ENCODE measurements at places on chromosomes 2 and 18. TPM values are rescaled to one million over a fixed set of nuclear protein-coding genes. Genes with fewer than 3 reads are reported as not detected.

DNA sequence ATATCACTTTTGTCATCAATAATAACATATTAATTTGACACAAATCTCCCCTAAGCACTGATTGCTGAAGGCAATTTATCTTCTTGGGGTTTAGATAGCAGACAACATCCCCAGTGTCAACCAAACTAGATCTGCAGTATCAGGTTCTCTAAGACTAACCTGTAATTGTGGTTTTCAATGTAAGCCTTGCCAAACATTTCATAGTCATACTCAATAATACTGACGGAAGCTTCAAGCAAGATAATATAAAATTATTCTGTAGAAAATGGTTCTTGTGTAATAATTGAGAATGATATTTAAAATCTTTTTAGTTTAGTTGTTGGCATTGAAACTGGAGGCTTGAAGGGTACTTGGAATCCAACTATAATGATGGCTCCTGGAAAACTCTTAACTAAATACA lies 186.3 kb downstream of the RIT2 start:
- H3K36me3 ChIP-seq = no peaks in the 10 kb centered on the region
- H3K27me3 ChIP-seq = no peaks in the 10 kb centered on the region
- no peak overlapping the region for H3K4me3 ChIP-seq
- no peaks in the 10 kb centered on the region for H3K4me1 ChIP-seq

- H3K27me3 ChIP-seq = no peaks in the 10 kb centered on the region
- H3K36me3 ChIP-seq = no peaks in the 10 kb centered on the region
- H3K4me1 ChIP-seq = peaks cover 12% of the 10 kb centered on the region
- H3K27ac ChIP-seq = no peak overlapping the region
- H3K4me3 ChIP-seq = no peak overlapping the region
Observed at GRCh38 chr2:33083699-33084387, 137.1 kb downstream of the LTBP1 start.

DSG2 gene
- 3.6 TPM for total RNA-seq

CNDP1 gene
- not detected for total RNA-seq

GRCh38 chr2:136117391-136117841 lies 533 bp downstream of the CXCR4 start:
- no peak for DNase-seq
- H3K36me3 ChIP-seq = no peaks in the 10 kb centered on the region
- H3K4me1 ChIP-seq = peaks cover 39% of the 10 kb centered on the region
- peaks cover 19% of the 10 kb centered on the region for H3K27me3 ChIP-seq
- peak overlapping the region; percentile 53 for H3K4me3 ChIP-seq

PAIP2B gene
- total RNA-seq = 12.5 TPM

GRCh38 chr18:21281603-21282002 lies 39.6 kb downstream of the GREB1L start:
- H3K36me3 ChIP-seq = no peaks in the 10 kb centered on the region
- no peak for DNase-seq
- H3K4me1 ChIP-seq = no peaks in the 10 kb centered on the region
- H3K27ac ChIP-seq = no peak overlapping the region
- H3K27me3 ChIP-seq = no peaks in the 10 kb centered on the region

GRCh38 chr2:179036353-179036905 lies 13.5 kb downstream of the CCDC141 start:
- H3K27me3 ChIP-seq = no peaks in the 10 kb centered on the region
- no peak overlapping the region for H3K27ac ChIP-seq
- no peak overlapping the region for H3K4me3 ChIP-seq
- H3K36me3 ChIP-seq = no peaks in the 10 kb centered on the region
- H3K4me1 ChIP-seq = no peaks in the 10 kb centered on the region

GRCh38 chr2:185618625-185619024 lies 120.0 kb upstream of the FSIP2 start:
- no peaks in the 10 kb centered on the region for H3K27me3 ChIP-seq
- no peak overlapping the region for H3K4me3 ChIP-seq
- H3K27ac ChIP-seq = no peak overlapping the region
- no peak for DNase-seq
- H3K4me1 ChIP-seq = no peaks in the 10 kb centered on the region

- H3K4me3 ChIP-seq = no peak overlapping the region
- no peaks in the 10 kb centered on the region for H3K36me3 ChIP-seq
- no peak overlapping the region for H3K27ac ChIP-seq
- no peaks in the 10 kb centered on the region for H3K4me1 ChIP-seq
- no peak for DNase-seq
Observed at GRCh38 chr2:205148755-205149154, 533.5 kb upstream of the NRP2 start.

DNA sequence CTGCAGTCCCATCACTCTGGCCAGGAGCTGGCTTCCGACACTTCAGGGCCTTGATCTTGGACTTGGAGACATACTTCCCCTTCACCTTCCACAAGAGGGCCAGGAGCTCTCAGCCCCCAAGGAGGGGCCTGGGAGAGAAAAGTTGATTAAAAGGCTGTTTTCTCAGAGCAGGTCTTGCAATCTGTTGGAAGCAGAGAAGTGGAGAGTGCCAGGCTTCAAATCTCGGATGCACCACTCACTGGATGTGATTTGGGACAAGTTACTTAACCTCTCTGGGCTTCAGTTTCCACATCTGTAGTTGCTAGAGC lies 255.3 kb downstream of the CYP26B1 start:
- H3K27ac ChIP-seq = no peak overlapping the region
- no peak overlapping the region for H3K4me3 ChIP-seq
- H3K4me1 ChIP-seq = no peaks in the 10 kb centered on the region
- no peak for DNase-seq
- no peaks in the 10 kb centered on the region for H3K36me3 ChIP-seq

GRCh38 chr18:62957885-62958472 lies 242.6 kb downstream of the PHLPP1 start:
- H3K36me3 ChIP-seq = peaks cover 2% of the 10 kb centered on the region
- no peak overlapping the region for H3K27ac ChIP-seq
- no peak for DNase-seq

DNA sequence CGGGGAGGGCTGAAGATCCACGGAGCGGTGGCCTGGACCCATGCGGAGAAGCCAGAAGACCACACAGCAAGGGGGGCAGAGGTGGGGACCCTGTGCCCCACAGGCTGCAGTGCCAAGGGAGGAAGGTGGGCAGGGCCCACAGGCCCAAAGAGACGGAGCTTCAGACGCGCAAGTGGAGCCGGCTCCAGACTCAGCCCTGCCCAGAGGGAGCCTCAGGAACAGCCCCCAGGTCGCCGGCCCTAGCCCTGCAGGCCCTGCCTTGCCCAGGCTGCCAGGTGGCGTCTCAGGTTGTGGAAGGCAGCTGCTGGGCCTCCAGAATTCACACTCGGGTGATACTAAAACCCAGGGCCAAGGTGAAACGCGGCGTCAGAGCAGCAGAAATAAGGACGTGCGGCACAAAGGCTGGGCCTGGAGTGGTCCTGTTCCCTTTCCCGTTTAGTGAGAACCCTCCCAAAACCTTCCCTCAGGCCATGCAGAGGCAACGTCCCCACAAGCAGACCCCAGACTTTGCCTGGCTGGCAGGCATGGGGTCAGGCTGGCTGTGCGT lies 36.8 kb downstream of the SLC66A2 start:
- H3K36me3 ChIP-seq = peaks cover 9% of the 10 kb centered on the region
- H3K4me3 ChIP-seq = no peak overlapping the region
- no peak for DNase-seq

DNA sequence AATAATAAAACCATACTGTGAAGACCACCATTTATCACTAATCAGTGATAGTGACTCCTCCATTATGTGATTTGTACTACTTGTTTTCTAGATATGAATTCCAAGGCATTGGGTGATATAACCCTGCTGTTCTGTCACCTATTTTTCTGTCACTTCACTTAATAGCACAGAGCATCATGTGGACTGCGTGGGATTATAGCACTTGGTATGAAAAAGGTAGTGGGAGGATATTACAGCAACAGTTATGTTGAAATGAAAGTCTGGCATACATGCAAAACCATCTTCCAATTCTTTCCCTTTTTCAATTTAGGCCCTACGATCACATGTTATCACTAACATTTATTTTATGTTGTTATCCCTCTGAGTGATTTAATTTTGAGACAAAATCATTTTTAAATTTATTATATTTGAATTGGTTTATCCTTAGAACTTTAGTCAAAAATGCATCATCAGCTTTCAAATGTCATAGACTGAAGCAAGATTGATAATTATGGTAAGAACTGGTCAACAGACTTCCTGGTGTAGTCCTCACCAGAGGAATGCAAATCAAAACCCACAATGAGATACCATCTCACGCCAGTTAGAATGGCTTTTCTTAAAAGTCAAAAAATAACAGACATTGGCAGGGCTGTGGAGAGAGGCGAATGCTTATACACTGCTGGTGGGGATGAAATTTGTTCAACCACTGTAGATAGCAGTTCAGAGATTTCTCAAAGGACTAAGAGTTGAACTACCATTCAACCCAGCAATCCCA lies 242.6 kb downstream of the IKZF2 start:
- H3K4me1 ChIP-seq = peaks cover 4% of the 10 kb centered on the region
- H3K36me3 ChIP-seq = no peaks in the 10 kb centered on the region
- no peak overlapping the region for H3K4me3 ChIP-seq
- H3K27me3 ChIP-seq = no peaks in the 10 kb centered on the region
- no peak for DNase-seq

DNA sequence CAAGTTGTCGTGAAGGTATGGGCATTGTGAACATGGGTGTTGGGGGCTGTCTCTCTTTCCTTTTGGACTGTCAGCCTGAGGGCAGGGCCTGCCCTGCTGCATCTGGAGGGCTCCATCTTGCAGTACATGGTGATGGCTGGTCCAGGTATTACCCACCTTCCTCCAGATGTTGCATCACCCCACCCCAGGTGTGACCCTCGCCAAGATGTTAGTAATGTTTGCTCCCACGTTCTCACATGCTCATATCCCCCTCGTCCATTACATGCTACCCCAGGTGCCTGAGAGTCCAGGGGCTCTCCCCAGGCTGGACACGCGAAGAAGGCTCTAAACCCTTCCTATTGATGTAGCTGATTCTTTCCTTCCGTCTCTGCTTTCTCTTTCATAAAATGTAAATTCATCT lies 13.9 kb downstream of the ZAP70 start:
- DNase-seq = no peak
- H3K4me1 ChIP-seq = no peaks in the 10 kb centered on the region
- H3K4me3 ChIP-seq = no peak overlapping the region
- no peaks in the 10 kb centered on the region for H3K36me3 ChIP-seq
- H3K27me3 ChIP-seq = peaks cover 18% of the 10 kb centered on the region

DNA sequence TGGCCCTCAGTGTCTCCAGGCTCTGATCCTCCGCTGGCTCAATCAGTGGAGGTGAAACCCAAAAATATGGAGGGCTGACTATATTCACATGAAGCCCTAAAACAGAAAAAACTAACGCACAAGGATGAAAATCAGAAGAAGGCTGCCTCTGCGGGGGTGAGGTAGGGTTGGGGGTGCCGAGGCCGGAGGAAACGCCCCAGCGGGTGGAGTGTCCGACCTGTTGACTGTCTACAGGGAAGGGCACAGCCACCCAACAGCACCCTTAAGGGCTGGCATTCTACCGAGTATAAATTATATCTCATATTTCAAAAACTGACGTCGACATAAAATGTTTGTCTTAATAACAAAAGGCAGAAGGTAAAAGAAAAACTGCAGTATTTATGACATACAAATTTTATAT lies 223.5 kb downstream of the HDAC4 start:
- peak; percentile 60 for DNase-seq
- peak overlapping the region; percentile 72 for H3K27ac ChIP-seq
- peaks cover 16% of the 10 kb centered on the region for H3K4me1 ChIP-seq
- H3K27me3 ChIP-seq = no peaks in the 10 kb centered on the region
- no peak overlapping the region for H3K4me3 ChIP-seq

SRD5A2 gene
- not detected for total RNA-seq

DNA sequence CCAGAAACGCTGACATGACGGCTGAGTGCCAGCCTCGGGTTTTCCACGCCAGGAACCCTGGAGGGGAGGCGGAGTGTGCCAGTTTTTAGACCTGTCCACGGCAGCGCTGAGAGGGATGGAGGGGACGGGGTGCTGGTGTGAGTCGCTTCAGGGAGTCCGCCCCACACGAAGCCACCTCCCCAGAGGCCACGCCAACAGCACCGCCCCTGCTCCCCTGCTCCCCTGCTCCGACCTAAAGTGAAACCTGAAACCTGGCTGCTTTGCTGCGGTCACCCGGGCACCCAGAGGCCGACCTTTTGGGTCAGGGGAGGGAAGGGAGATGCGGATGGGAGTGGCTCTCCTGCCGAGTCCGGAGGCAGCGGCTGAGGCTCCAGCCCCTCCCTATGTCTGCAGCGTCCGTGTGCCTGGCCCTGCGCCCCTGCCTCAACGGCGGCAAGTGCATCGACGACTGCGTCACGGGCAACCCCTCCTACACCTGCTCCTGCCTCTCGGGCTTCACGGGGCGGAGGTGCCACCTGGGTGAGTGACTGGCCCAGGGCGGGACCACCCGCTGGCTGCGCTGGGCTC lies 38.1 kb downstream of the SNED1 start:
- H3K27ac ChIP-seq = no peak overlapping the region
- H3K27me3 ChIP-seq = peaks cover 28% of the 10 kb centered on the region
- peak overlapping the region; percentile 25 for H3K4me3 ChIP-seq
- peaks cover 15% of the 10 kb centered on the region for H3K4me1 ChIP-seq

DNA sequence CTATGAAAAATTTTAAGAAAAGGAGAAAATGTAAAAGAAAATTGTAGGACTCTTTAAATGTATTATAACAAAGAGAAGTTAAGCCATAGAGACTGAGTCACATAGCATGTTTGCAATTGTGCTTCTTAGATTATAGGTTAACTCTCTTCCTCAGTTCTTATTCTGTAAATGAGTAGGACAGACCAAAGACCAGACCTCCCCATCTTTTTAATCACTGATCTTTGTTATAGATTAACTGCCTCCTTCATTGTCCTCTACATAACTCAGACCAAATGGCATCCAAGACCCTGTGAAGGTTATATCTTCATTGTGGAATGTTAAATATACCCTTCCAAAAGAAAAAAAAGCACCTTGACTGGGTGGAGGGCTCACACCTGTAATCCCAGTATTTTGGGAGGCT lies 316.9 kb upstream of the LRRTM4 start:
- DNase-seq = no peak
- H3K27ac ChIP-seq = no peak overlapping the region
- no peaks in the 10 kb centered on the region for H3K36me3 ChIP-seq
- H3K4me3 ChIP-seq = no peak overlapping the region
- no peaks in the 10 kb centered on the region for H3K4me1 ChIP-seq

- H3K4me3 ChIP-seq = no peak overlapping the region
- H3K27me3 ChIP-seq = no peaks in the 10 kb centered on the region
- H3K36me3 ChIP-seq = no peaks in the 10 kb centered on the region
- H3K4me1 ChIP-seq = no peaks in the 10 kb centered on the region
- H3K27ac ChIP-seq = no peak overlapping the region
Observed at GRCh38 chr2:64807417-64807816, 153.7 kb upstream of the SERTAD2 start.

GKN2 gene
- not detected for total RNA-seq

DNA sequence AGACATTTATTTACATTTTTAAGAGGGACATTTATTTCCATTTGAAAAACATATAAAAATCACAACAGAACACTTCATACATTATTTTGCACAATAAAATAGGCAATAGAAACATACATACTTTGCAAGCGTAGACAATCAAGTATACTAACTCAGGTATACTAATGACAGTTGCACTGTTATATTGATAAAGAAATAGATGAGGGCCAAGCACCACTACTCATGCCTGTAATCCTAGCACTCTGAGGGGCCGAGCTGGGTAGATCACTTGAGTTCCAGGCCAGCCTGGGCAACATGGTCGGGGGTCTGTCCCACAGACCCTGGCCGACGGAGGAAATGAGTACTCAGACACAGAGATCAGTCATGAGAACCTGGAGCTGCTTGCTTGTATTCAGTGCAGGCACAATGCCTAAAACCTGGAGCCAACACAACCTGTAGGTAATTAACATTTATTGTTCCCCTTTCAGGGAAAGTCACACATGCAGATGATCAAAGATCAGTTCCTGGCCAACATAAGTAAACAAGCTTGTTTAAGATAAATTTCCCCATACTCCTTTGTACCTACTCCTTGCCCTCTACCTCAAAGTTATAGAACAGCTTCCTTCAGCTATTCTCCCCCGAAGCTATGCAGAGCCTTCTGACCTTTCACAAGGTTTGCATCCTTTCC lies 1960.2 kb downstream of the SUCLG1 start:
- H3K4me3 ChIP-seq = no peak overlapping the region
- H3K4me1 ChIP-seq = no peaks in the 10 kb centered on the region
- no peaks in the 10 kb centered on the region for H3K27me3 ChIP-seq
- no peak for DNase-seq
- H3K36me3 ChIP-seq = no peaks in the 10 kb centered on the region
